ENCODE measurements at places on chromosomes 2 and 18. TPM values are rescaled to one million over a fixed set of nuclear protein-coding genes. Genes with fewer than 3 reads are reported as not detected.

GRCh38 chr2:123540291-123540690, 484.8 kb upstream of the CNTNAP5 start:
- no peaks in the 10 kb centered on the region for H3K4me1 ChIP-seq
- H3K4me3 ChIP-seq = no peak overlapping the region
- no peaks in the 10 kb centered on the region for H3K27me3 ChIP-seq
- DNase-seq = no peak
- no peaks in the 10 kb centered on the region for H3K36me3 ChIP-seq

GRCh38 chr2:64363848-64364247, 90.1 kb upstream of the LGALSL start:
- H3K27me3 ChIP-seq = peaks cover 4% of the 10 kb centered on the region
- H3K36me3 ChIP-seq = no peaks in the 10 kb centered on the region
- peaks cover 2% of the 10 kb centered on the region for H3K4me1 ChIP-seq
- no peak overlapping the region for H3K27ac ChIP-seq
- no peak overlapping the region for H3K4me3 ChIP-seq
- no peak for DNase-seq

EPC2 gene
- total RNA-seq = 40.9 TPM

SNRPD1 gene
- 56.5 TPM for total RNA-seq

GRCh38 chr18:27605107-27605834, 420.2 kb upstream of the CHST9 start:
- peak overlapping the region; percentile 45 for H3K27ac ChIP-seq
- no peak overlapping the region for H3K4me3 ChIP-seq
- no peaks in the 10 kb centered on the region for H3K27me3 ChIP-seq
- DNase-seq = peak; percentile 59
- H3K4me1 ChIP-seq = peaks cover 16% of the 10 kb centered on the region

DNA sequence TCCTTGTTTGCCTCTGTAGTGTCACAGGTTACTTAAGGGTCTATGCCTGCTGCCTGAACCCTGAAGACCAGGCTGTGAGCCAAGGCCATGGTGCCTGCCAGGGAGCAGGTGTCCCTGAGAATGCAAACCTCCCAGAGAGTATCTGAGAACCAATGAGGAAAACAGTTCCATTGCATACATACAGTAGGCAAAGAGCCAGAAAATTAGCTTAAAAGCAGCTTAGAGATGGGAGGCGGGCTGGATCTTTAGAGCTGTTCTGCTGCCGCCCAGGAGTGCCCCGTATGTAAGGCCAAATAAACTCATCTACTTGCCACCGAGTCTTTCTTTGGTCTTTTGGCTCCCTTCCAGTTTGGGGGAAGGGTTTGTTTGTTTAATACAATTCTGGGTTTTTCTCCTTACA, 327.9 kb downstream of the CLIP4 start:
- no peaks in the 10 kb centered on the region for H3K36me3 ChIP-seq
- H3K27ac ChIP-seq = no peak overlapping the region
- DNase-seq = no peak
- H3K4me3 ChIP-seq = no peak overlapping the region

NRP2 gene
- total RNA-seq = 89.0 TPM

- H3K36me3 ChIP-seq = no peaks in the 10 kb centered on the region
- DNase-seq = no peak
- peaks cover 16% of the 10 kb centered on the region for H3K4me1 ChIP-seq
- H3K27me3 ChIP-seq = no peaks in the 10 kb centered on the region
Observed at GRCh38 chr18:23460285-23461273, 7.5 kb downstream of the RIOK3 start.

DNA sequence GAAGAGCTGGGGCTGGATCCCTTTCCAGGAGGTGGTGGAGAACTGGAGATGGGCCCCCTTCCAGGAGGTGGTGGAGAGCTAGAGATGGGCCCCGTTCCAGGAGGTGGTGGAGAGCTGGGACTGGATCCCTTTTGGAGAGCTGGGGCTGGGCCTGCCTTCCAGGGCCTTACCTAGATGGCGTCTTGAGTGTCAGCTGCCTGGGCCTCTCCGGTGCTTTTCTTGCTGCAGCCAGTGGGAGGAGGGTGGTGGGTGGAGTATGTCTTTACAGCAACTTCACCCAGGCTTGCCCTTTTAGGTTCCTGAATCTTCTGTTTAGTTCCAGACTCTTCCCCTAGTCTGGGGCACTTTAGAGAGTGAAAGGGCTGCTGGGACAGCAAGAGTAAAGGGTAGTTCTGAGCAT, 19.1 kb upstream of the TXNDC2 start:
- DNase-seq = no peak
- H3K27ac ChIP-seq = no peak overlapping the region
- H3K36me3 ChIP-seq = peaks cover 18% of the 10 kb centered on the region

RAX gene
- total RNA-seq = not detected

- no peak overlapping the region for H3K27ac ChIP-seq
- peak overlapping the region; percentile 49 for H3K4me3 ChIP-seq
- H3K36me3 ChIP-seq = no peaks in the 10 kb centered on the region
- H3K27me3 ChIP-seq = peaks cover 10% of the 10 kb centered on the region
Observed at GRCh38 chr18:3454365-3455089, 4.6 kb downstream of the TGIF1 start.

GRCh38 chr2:9586465-9586864, 30.8 kb upstream of the ADAM17 start:
- no peak overlapping the region for H3K4me3 ChIP-seq
- DNase-seq = no peak
- no peaks in the 10 kb centered on the region for H3K36me3 ChIP-seq
- no peak overlapping the region for H3K27ac ChIP-seq

DNA sequence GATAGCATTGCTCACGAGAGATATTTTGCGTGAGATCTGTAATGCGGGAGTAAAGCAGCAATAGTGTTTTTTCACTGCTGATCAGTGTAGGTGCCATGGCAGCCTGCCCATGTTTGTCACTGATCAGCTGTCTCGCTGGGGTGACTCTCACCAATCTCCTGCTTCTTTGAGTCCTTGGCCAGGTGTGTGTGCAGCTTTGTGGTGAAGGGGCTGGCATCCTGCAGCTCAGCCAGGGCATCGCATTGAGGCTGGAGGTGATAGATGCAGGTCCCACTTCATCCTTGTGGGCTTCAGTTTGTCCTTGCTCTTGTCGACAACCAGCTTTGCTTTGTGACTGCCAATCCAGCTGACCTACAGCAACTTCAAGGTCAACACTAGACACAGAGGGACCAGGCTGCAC, 258.3 kb upstream of the CXCR4 start:
- peak overlapping the region; percentile 90 for H3K27ac ChIP-seq
- H3K27me3 ChIP-seq = peaks cover 5% of the 10 kb centered on the region
- no peaks in the 10 kb centered on the region for H3K36me3 ChIP-seq
- DNase-seq = no peak
- H3K4me3 ChIP-seq = no peak overlapping the region

SERPINB4 gene
- not detected for total RNA-seq

Measured in glutamatergic neuron (in vitro differentiated cells).